ENCODE measurements at places on chromosomes 16 and 17.

- no peak for DNase-seq
Measured at GRCh38 chr17:31680126-31680525, 178.9 kb downstream of the COPRS start.

- DNase-seq: peak; percentile 67
Measured at GRCh38 chr16:85908889-85909589, 10.1 kb downstream of the IRF8 start.

DNA sequence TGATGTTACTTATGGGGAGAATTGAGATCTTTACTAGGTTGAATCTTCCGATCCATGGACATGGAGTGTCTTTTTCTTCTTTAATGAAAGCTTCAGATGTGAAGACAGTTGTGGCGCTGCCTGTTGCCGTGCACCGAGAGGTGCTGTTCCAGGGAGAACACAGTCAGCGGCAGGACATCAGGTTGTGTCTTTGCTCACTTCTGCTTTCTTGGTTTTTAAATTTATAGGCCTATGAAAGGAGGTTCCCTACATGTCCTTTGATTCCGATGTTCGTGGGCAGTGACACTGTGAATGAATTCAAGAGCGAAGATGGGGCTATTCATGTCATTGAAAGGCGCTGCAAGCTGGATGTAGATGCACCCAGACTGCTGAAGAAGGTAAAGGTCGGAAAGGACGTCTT is 49.8 kb downstream of the SEC14L1 start:
- DNase-seq: no peak

GRCh38 chr17:80491478-80492342 is 15.3 kb upstream of the NPTX1 start:
- DNase-seq: no peak

GRCh38 chr16:69436896-69437295 is 12.5 kb downstream of the CYB5B start:
- no peak for DNase-seq

Data from hindlimb muscle (tissue), 1 donor.